ENCODE measurements at places on chromosomes 12 and 14.

GRCh38 chr12:97640826-97641225 lies 178.2 kb downstream of the RMST start:
- no peak for DNase-seq

DNA sequence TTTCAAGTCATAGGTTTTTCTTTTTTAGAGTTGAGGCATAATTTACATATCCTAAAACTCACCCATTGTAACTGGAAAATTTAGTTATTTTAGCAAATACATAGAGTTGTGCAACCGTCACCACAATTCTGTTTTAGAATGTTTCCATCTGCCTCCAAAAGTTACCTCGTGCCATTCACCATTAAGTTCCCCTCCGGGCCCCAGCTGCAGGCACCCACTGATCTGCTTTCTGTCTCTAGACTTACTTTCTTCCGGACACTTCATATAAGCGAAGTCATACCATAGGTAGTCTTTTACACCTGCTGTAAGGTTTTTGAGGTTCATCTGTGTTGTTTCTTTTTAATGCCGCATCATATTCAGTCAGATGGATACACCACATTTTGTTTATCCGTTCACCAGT lies 28.7 kb downstream of the PPP2R5C start:
- DNase-seq: no peak

DNA sequence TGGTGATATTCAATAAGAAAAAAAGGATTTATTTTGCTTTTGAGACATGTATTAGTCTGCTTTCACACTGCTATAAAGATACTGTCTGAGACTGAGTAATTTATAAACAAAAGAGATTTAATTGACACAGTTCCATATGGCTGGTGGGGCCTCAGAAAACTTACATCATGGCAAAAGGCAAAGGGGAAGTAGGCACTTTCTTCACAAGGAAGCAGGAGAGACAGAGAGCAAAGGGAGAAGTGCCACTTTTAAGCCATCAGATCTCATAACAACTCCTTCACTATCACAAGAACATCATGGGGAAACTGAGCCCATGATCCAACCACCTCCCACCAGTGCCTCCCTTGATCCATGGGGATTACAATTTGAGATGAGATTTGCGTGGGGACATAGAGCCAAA lies 43.9 kb downstream of the BHLHE41 start:
- DNase-seq: no peak

- DNase-seq: peak; percentile 45
Measured at GRCh38 chr12:66036317-66036716, 94.2 kb downstream of the LLPH start.

DNA sequence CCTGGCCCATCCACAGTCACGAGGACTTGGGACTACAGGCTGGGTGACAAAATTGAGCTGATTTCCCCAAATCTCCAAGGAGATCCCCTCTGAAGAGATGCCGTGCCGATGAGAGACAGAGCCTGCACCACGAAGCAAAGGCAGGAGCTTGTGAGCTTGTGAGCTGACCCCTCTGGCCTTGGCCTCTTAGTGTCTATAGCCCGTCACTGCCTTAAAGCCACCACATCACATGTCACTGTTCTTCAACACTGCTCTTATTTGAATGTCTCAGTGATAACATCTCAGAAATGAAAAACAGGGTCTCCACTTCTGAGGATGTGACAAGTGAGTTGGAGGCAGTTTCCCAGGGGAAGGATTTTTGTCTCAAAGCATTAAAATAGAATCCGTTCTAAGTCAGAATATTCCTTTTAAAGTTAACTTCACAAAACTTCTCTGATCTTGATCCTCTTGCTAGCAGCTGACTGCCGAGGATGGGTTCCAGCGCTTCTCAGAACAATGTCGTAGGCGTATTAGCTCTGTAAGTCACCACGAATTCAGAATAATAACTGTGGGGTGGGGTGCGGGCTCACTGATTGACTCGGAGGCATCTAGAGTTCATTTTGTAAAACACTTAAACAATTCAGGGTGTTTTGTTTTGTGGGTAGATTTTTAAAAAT lies 37.5 kb downstream of the CHST11 start:
- no peak for DNase-seq
